ENCODE measurements at places on chromosomes 5 and 9. TPM values are rescaled to one million over a fixed set of nuclear protein-coding genes. Genes with fewer than 3 reads are reported as not detected.

PCDHGB1 gene
- total RNA-seq, result 3.1 TPM

FRMPD1 gene
- 0.08 TPM for total RNA-seq

IFNA2 gene
- total RNA-seq, result not detected

MYOT gene
- not detected for total RNA-seq

MYMK gene
- not detected for total RNA-seq

UTP15 gene
- 17.2 TPM for total RNA-seq

RBM27 gene
- total RNA-seq, result 15.2 TPM

PHYHD1 gene
- 10.3 TPM for total RNA-seq

SHISAL2B gene
- 1.4 TPM for total RNA-seq

NUTM2G gene
- total RNA-seq, result not detected

FOXD4L5 gene
- total RNA-seq, result 0.10 TPM

ORM2 gene
- total RNA-seq, result not detected

DRD1 gene
- total RNA-seq, result 0.18 TPM

PHF24 gene
- total RNA-seq, result 0.13 TPM

PITX1 gene
- 0.87 TPM for total RNA-seq

Measured in endothelial cell (in vitro differentiated cells).